ENCODE measurements at places on chromosomes 12 and 14.

DNA sequence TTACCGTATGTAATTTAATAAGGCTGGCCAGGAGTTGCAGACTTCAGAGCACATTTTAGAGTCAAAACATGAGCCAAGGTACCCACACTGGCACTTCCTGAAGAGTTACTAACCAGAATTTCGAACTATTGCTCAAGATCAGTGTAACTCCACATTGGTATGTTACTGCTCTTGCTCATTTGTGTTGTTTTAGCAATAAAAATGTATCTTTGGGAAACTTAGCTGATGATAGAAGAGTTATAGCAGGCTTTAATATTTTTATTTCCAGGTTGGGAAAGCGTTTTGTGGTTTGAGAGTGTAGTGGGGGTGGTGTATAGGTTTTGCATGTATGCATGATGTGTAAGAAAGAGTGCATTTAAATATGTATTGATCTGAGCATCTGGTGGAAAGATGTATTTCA lies 96.6 kb downstream of the SCN8A start:
- peak; percentile 36 for DNase-seq

GRCh38 chr12:45227316-45228067 lies 11.6 kb downstream of the ANO6 start:
- peak; percentile 91 for DNase-seq

- no peak for DNase-seq
These were observed 177.0 kb upstream of the VASH1 start for GRCh38 chr14:76584271-76584702.

DNA sequence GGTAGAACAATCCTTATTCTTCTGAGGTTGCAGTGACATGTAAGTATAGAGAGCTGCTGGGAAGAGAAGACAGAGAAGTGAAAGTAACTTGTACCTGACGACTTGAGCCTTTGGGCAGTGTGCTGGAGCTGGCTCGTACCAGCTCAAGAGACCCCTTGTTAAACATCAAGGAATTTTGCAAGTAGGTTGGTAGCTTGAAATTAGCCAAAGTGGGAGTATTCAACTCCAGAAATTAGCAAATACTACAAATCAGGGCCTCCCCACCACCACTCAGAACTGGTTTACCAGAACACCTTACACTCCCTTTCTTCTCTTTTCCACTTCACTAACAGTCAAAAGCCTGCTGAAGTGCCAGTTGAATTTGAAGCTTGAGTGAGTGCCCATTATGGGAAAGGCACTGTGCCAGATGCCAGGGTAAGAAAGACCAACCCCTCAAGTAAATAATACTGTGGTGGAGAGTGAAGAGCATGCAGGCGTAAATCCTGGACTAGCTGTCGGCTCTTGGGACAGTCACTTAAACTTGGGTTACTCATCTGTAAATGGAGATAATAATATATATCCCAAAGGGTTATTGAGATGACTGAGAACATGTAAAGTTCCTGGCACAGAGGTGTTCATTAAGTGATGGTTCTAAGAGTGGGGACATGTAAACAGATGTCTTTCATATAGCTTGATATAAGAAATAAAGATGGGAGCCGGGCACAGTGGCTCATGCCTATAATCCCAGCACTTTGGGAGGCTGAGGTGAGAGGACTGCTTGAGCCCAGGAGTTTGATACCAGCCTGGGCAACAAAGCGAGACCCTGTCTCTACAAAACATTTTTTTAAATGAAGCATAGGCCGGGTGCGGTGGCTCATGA lies 27.0 kb upstream of the EID3 start:
- no peak for DNase-seq

DNA sequence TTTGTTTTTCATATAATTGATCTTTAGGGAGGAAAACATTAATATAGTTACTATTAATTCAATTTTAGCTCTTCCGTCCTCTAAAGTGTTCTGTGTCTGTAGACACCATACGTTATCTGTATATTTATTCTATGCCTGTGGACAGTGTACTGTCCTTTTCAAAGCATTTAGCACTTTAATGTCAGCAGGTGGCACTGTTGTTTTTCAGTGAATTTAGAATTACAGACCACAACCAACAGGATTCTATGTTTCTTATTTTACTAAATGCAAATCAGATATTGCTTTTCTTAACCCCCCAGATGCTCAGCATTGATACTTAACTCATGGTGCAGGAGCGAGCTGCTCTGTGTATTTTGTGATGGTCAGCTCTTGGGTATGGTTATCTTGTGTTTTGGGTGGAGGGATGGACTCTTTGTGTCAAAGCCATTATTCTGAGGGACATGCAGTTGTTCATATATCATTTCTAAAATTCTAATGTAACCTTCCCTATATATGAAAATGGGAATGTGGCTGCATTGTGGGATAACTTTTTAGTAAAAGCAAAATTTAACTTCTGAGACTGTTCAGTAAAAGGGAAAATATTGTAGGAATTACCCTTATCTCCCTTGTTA lies 65.2 kb downstream of the PAPOLA start:
- peak; percentile 76 for DNase-seq

DNA sequence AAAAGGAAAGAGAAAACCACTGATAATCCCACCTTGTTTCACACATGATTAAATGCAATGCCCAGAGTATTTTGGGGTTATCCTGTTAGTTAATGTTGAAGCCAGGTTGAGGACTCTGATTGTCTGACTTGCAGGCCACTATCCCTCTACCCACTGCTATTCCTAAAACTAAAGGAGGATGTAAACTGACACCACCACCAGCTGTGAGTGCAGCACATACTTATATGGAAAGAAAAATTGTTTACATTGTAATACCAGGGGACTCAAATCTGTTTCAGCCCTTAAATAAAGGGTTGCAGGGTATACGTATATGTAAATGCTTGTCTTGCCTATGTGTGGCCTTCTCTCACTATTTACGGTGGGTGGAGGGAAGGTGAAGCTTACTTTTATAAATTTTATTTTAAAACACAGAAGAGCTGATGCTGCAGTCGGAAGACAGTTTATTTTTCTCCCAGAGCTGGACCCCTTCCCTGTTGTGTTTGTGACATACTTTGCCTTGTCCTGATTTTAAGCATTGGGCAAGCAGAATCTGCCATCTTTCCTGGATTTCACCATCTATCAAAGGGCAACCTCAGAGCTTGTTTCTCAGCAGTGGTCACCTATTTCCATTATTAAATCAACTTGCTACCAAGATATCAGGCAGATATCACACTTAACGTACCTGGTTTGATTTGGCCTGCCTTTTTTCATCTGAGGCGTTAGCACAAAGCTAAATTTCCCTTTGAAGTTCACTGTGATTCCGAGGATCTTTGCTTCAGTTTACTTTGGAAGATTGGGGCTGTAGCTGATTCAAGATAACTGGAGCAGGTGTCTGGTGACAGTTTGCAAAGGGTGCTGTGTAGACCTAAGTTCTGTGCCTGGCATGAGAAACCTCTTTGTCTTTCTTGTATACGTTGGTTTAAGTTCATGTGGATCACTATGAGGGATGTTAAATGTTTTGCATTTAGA lies 25.2 kb downstream of the DAAM1 start:
- no peak for DNase-seq

DNA sequence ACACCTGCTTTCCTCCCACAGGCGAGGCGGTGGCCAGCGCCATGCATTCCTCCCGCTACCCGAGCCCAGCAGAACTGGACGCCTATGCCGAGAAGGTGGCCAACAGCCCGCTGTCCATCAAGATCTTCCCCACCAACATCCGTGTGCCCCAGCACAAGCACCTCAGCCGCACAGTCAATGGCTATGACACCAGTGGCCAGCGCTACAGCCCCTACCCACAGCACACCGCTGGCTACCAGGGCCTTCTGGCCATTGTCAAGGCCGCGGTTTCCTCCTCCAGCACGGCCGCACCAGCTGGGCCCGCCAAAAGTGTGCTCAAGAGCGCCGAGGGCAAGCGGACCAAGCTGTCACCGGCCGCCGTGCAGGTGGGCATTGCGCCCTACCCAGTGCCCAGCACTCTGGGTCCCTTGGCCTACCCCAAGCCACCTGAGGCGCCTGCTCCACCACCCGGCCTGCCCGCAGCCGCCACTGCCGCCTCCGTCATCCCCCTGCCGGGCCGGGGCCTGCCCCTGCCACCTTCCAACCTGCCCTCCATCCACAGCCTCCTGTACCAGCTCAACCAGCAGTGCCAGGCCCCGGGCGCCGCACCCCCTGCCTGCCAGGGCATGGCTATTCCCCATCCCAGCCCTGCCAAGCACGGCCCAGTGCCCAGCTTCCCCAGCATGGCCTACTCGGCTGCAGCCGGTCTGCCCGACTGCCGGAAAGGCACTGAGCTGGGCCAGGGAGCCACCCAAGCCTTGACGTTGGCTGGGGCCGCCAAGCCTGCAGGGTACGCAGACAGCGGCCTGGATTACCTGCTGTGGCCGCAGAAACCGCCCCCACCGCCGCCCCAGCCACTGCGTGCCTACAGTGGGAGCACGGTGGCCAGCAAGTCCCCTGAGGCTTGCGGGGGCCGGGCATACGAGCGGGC lies 54.6 kb downstream of the FAM222A start:
- DNase-seq, result no peak

GRCh38 chr12:99558109-99558508 lies 89.4 kb upstream of the GARIN6 start:
- no peak for DNase-seq

DNA sequence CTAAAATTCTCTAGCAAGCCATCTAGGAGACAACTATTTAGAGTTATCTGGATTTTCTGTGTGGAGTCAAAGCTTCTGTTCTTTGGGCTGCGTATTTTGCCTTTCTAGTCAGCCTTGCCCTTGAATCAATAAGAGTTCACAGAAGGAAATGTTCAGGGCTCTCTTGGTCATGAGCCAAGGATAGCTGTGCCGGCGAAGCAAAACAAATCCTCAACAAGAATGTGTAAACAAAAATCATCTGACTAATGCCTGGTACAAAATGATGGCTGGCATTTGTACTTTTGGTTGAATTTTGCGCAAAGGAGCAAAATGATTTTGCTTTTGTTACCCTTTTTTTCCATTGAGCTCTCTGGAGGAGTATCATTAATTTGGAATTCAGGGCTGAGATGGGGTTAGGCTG lies 171.1 kb downstream of the DACT1 start:
- DNase-seq, result no peak

DNA sequence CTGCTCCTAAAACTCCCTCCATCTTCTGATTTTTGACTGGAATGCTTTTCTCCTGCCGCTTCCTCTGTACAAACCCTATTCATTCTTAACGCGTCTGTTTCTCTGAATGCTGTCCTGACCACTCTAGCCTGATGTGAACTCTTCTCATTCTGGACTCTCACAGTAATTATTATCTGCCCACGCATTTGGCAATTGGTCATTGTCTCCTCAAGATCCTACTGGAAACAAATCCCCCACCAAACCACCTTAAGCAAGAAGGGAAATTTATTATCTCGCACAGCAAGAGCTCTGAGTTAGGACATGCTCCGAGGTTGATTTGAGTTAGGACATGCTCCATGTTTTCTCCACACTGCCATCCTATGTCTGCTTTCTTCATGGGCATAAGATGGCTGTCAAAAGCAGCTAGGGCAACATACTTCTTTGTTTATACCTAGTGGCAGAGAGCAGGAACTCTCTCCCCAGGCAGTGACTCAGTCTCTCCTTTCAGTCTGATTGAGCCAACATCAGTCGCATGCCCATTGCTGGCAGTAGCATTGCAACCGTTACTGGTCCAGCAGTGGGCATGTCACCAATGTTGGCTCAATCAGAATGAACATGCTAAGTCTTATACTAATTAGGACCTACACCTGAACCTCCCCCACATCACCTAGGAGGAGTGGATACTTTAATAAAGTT lies 102.2 kb downstream of the SSPN start:
- no peak for DNase-seq

GRCh38 chr12:19242581-19242980 lies 113.0 kb downstream of the PLEKHA5 start:
- DNase-seq, result no peak

GRCh38 chr14:23646648-23647549 lies 10.7 kb downstream of the DHRS2 start:
- peak; percentile 12 for DNase-seq

DNA sequence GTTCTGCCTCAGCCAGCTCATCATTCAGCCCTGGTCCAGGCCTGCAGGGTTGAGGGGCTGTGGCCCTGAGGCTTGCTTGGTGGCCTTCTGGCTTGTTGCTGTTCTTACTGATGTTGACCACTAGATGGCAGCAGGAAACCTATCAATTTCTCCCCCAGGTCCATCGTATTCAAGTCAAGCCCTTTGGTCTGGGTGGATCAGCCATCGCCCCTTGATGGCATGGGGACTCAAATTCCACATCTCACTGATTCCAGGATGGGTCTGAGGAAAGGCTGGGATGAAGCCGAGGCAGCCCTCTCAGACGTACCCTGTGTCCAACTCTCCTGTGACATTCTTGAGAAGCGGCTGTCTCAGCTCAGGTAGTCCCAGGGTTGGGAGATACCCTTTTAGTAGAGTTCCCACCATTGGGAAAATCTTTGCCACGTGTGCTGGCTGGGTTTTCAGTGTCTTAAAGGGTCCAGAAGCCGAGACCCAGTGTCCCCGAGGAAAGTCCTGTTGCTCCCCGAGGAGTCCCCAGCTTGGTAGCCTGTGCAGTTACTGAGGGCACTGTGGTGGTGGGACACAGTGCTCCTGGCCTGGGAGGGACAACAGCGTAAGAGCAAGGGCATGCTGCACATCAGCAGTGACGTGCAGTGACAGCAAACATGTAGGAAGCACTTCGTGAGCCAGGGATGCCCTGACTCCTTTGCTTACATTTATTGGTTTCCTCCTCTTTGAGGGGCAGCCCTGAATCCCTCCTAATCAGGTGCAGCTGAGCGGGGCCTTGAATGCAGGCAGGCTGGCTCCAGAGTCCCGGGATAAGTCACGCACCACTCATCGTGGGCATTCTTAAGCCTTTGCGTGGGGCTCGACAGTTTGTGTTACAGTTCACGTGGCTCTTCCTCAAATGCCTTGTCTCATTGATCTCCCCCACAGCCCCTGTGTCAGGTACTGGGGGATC lies 58.6 kb downstream of the TSPAN9 start:
- peak; percentile 81 for DNase-seq

GRCh38 chr12:73625226-73625625 lies 912.4 kb upstream of the ATXN7L3B start:
- DNase-seq, result no peak

DNA sequence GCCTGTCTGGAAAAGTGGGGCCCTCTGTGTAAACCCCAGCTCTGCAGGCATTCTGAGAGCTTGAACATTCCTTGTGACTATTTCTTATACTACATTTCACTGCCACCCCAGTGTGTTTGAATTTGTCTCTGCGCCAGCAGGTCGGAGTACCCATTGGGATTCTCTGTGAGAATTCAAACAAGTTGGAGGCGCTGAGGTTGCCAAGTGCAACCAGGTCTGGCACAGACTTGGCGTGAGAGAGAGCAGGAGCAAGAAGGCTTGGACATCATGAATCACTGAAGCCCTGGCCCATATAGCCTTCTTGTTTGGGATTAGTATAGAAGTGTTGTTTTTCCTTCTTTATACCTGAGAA lies 33.0 kb upstream of the ATP2A2 start:
- no peak for DNase-seq

Measured in hematopoietic multipotent progenitor cell treated with erythropoietin and hydrocortisone succinate and interleukin-3 and kit ligand, for 6 days (in vitro differentiated cells).